ENCODE measurements at places on chromosomes 1 and 21.

DNA sequence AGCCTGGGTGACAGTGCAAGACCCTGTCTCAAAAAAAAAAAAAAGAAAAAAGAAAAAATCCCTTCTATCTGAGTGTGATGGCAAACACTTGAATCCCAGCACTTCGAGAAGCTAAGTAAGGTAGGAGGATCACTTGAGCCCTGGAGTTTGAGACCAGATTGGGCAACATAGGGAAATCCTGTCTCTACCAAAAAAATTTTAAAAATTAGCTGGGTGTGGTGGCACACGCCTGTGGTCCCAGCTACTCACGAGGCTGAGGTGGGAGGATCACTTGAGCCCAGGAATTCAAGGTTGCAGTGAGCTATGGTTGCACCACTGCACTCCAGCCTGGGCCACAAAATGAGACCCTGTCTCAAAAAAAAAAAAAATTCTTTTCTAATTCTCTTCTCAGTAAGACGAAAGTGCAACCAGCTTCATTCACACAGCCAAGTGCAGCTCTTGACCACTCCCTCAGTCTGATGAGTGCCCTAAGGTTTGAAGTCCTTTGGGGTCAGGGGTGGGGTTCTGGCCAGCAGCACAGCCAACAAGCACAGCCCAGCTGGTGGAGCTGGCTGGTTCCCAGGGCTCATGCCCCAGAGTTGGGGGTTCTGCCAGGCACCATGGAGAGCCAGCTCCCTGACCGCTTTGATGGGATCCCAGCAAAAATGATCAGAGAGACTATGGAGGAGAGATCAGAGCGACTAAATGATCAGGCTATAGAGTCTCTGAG is 8.0 kb downstream of the SLC2A5 start:
- DNase-seq, result no peak

- peak; percentile 47 for DNase-seq
Measured at GRCh38 chr1:109906160-109906838, 4.3 kb upstream of the CSF1 start.

DNA sequence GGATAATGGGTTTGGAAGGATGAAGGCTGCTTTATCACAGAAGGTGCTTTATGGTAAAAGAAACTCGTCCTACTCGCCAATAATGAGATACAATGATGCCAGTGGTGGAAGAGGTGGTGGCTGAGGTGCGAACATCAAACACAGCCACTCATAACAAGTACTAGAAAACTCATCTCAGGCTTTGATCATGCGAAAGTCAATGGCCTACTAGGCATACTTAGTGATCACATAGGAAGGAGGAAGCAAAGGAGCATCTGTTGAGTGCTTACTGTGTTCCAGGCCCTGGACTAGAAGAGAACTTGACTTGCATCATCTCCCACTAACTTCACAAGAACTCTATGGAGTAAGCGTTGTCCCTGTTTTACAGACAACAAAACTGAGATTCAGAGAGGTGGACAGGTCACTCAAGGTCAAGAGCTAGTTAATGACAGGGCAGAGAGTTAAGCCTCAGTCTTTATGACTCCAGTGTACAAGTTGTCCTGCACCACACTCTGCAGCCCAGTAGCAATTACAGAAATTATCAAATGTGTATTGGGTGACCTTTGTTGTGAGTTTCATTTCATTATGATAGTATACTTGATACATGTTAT is 33.6 kb downstream of the RUNX1 start:
- no peak for DNase-seq

GRCh38 chr1:208158640-208159554 is 85.3 kb downstream of the PLXNA2 start:
- no peak for DNase-seq

DNA sequence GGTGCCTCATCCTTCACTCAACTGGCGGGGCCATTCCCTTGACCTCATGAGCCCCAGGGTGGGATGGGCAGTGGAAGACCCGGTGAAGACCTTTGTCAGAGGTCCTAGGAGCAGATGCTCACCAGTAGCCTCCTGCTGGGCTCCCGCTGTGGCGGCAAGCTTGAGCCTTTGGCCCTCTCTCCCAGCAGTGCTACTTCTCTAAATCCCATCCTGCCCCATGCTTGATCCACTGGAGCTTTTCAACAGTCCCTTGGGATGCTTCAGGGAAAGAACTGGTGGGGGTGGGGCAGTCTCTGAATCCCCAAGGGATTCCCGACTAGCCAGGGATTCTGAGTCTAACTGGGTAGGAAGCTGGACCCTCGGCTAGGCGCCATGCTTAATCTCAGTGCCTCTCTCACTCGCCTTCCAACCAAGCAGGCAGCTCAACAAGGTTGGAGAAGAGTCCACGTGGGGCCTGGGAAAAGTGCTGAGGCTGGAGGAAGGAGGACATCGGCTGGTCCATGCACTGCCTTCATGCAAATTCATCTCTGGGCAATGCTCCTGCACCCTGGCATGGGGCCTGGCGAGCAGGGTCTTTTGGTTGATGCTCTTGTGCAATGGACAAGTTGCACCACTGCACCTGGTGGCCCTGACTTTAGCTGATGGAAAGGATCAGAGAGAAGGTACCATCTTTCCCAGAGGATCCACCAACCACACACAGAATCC is 190.3 kb downstream of the GRIK3 start:
- DNase-seq, result no peak

- DNase-seq, result no peak
Measured at GRCh38 chr1:54608566-54609230, 14.6 kb downstream of the FAM151A start.

Measured in stimulated activated CD4-positive, alpha-beta T cell treated with anti-CD3 and anti-CD28 coated beads, Interleukin-12 subunit alpha, Interleukin-12 subunit beta, amount 100 ng/mL, for 4 hours (primary cell).